ENCODE measurements at places on chromosomes 2 and 18.

- no peak for DNase-seq
Measured at GRCh38 chr2:97932975-97933662, 62.6 kb downstream of the TMEM131 start.

GRCh38 chr2:37026050-37026449 lies 58.1 kb downstream of the HEATR5B start:
- DNase-seq, result no peak

GRCh38 chr18:53941601-53942338 lies 282.7 kb downstream of the MBD2 start:
- no peak for DNase-seq

- DNase-seq, result no peak
Measured at GRCh38 chr2:44171018-44171417, 2.3 kb downstream of the PPM1B start.

DNA sequence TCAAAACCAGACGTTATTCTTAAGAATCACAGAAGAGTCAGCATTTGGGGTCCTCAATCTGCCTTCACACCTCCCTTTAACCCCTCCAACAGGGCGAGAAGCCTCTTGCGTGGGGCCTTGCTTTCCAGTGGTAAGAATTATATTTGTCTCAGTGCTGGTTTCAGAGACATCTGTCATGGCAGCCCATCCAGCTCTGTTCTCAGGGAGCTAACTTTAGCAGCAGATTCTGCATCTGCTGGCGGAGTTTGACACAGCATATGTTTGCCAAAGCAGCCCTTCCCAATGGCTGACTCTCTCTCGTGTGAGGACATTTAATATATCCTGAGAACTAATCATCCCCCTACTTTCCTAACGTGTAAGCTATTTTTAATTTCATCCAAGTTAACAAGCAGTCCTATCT lies 91.5 kb upstream of the BCL11A start:
- no peak for DNase-seq

DNA sequence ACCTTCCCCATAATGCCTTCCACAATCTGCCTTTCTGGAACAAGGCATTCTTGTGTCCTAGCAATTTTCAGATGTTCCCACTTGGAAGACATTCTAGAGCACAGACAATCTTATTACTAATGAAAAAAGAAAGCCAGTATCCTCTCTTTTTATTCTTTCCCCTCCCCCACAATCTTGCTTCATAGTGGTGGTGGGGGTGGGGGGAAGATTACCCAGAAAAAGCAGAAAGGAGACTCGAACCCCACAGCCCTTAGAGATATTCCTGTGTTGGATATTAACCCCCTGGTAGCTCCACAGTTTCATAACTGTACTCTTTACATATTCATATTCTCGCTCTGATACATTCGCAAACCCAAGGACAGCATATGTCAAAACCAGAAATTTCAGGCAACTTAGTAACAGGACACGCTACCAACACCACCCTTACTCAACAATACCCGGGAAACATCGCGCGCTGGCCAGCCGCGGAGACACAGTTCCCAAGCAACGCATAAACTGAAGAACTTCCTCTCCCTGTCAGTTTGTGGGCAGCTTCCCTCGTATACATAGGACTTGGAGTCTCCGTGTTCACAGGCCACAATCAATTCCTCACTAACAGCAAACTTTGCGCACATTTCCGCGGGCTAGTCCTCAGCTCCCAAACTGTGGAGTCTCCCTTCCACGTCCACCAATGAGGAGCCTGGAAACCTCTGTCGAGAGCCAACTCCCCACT lies 793 bp downstream of the NR4A2 start:
- DNase-seq, result no peak

GRCh38 chr2:129400826-129401225 lies 578.6 kb upstream of the RAB6C start:
- DNase-seq, result no peak

DNA sequence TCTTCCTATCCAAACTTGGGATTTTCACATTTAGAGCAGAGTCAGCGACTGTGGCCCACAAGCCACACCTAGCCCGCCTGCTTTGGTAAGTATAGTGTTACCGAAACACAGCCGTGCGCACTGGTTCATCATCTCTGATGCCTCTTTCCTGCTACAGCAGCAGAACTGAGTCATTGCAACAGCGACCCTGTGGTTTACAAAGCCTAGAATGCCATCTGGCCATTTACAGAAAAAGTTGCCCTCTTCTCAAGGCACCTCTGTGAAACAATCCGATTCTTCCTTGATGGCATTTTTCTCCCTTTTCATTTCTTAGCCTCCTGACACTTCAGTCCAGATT lies 10.7 kb upstream of the IAH1 start:
- DNase-seq, result no peak

DNA sequence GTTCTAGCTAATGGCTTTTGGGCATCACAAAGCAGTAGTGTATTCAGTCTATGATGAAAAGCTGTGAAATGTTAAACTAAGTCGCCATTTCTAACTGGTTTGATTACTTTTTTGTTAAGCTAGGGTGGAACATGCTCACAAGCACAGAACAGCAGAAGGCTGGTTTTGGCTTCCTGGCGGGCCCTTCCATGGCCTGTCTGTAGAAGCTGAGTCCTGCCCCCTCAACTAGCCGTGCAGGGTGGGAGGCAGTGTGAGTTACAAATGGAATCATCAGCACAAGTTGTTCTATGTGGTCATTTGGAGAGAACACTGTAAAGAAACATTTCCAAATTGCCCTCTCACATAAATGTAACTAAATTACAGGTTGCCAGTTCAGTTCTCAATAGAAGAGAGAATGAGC lies 290.8 kb downstream of the ALPK2 start:
- DNase-seq, result no peak

DNA sequence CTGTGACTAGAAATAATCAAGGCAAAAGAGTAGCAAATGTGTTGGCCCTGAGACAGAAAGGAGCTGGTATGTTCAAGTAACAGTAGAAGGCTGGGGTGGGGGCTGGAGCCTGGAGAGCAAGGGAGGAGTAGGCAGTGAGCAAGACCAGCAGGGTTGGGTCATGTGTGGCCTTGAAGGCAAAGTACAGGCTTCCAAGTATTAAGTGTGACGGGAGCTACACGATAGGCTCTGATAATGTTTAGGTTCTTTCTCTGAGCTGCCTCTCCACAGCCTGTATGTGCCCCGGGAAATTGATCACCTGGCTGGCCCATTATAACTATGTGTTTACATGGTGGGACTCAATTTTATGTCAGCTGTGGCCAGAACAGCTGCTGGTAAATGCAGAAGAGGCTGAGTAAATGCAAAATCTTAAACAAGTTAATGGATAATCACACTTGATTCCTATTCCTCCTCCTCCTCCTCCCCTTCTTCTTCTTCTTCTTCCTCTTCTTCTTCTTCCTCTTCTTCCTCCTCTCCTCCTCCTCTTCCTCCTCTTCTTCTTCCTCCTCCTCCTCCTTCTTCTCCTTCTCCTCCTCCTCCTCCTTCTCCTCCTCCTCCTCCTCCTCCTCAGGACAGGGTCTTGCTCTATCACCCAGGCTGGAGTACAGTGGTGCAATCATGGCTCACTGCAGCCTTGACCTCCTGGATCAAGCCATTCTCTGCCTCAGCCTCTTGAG lies 9.3 kb downstream of the IL1F10 start:
- DNase-seq, result no peak

- no peak for DNase-seq
Measured at GRCh38 chr2:1947316-1947715, 203.0 kb upstream of the PXDN start.

DNA sequence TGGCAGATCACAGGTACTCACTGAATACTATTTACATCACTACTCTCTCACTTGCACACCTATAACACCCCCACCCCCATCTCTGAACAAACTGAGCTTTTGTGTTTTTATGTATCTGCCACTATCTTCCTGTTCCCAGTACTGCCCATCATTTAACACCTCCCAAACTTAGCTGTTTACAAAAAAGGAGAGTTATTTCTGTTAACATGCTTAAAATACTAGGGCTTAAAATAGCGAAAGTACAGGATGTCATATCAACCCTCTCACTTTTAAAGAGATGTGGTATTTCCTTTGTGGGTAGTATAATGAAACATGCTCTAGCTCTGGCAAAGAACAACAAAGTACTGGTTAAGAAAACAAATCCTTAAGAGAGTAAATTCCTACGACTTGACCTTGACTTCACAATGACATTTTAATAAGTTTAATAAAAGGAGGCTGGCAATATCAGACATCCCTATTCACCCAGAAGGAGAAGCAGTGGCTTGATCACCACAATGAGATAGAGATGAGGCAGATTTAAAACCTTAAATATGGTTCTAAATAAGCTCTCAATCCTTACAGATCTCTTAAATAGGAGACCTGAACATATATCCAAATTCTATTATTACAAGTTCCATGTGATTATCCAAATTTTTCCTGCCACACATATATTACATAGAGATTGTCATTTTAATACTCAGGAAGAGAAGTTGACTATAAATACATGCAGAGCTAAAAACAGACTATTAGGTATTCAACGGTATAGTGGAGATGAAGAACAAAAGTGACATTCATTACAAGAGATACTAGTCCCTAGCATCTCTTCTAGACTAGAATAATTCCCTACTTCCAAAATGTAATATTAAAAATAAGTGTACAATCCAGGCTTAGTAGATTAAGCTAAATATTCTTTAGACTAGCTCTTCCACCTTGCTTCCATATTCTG lies 36.9 kb downstream of the TRAK2 start:
- DNase-seq, result no peak

Measured in stimulated activated CD4-positive, alpha-beta T cell treated with anti-CD3 and anti-CD28 coated beads, Interleukin-12 subunit alpha, Interleukin-12 subunit beta, amount 100 ng/mL, for 48 hours (primary cell).